Activated CD4-positive, alpha-beta T cell treated with anti-CD3 and anti-CD28 coated beads for 4 hours (primary cell): ENCODE measurements at places on chromosomes 12 and 14.

DNA sequence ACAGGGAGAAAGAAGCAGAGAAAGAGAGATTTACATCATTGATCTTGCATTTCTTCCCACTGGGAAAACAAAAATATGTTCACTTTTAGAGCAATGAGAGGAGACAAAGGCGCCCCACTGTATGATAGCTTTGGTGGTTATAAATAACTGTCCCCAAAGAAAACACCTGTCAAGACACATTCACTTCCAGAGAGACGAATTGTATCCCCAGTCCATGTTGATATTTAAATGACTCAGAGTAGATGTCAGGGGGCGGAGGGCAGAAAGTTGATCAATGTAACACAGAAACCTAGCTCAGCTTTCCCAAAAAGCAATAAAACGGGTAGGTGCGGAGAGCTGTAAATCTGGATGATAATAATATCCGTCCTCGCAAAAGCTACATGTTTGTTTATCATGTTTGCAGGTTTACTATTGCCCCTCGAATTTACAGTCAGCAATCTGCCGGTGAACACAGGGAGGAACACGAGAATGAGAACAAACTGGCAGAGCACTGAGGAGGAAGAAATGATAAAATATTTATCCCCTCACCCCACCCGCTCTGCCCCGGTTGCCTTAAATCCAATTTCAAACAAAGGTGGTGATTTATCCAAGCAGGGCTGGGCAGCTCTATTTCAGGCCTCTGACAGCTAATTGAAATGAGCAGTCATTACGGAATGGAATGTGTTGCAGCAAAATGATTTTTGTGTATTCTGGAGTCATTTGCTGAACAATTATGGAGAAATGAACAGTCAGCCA, 84.4 kb downstream of the CMKLR1 start:
- DNase-seq: no peak

- DNase-seq: peak; percentile 31
Observed at GRCh38 chr12:94140556-94140955, 7.8 kb upstream of the PLXNC1 start.

DNA sequence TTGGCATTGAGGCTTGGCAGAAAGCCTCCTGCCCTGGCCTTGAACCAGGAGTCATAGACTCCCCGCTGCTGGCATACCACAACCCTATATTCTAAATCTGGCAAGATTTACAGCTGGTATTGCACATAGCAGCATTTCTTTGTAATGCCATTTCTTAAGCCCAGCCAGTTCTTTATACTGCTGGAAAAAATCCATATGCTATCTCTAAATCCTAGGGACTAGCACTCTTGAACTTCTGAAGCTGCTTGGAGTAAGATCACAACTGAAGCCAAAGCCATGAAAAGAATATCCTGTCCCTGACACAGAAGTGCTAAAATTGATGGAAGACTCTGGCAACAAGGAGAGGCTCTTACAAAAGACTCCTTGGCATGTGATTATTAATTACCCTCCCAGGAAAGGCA, 89.3 kb downstream of the KCNC2 start:
- no peak for DNase-seq

GRCh38 chr12:53868511-53868986, 70.1 kb upstream of the HOXC13 start:
- no peak for DNase-seq

GRCh38 chr12:72464471-72464870, 192.3 kb downstream of the TRHDE start:
- no peak for DNase-seq

GRCh38 chr14:92785667-92786426, 8.3 kb upstream of the GOLGA5 start:
- DNase-seq: no peak

GRCh38 chr12:4448371-4448940, 2.8 kb upstream of the FGF6 start:
- DNase-seq: no peak

DNA sequence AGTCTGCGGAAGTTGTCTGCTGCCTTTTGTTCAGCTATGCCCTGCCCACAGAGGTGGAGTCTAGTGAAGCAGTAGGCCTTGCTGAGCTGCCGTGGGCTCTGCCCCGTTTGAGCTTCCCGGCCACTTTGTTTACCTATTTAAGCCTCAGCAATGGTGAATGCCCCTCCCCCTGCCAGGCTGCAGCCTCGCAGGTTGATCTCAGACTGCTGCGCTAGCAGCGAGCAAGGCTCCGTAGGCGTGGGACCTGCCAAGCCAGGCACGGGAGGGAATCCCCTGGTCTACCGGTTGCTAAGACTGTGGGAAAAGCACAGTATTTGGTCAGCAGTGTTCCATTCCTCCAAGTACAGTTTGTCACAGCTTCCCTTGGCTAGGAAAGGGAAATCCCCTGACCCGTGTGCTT, 143.6 kb downstream of the DYRK2 start:
- peak; percentile 4 for DNase-seq

- DNase-seq: no peak
Observed at GRCh38 chr12:132103542-132104308, 40.4 kb downstream of the DDX51 start.

DNA sequence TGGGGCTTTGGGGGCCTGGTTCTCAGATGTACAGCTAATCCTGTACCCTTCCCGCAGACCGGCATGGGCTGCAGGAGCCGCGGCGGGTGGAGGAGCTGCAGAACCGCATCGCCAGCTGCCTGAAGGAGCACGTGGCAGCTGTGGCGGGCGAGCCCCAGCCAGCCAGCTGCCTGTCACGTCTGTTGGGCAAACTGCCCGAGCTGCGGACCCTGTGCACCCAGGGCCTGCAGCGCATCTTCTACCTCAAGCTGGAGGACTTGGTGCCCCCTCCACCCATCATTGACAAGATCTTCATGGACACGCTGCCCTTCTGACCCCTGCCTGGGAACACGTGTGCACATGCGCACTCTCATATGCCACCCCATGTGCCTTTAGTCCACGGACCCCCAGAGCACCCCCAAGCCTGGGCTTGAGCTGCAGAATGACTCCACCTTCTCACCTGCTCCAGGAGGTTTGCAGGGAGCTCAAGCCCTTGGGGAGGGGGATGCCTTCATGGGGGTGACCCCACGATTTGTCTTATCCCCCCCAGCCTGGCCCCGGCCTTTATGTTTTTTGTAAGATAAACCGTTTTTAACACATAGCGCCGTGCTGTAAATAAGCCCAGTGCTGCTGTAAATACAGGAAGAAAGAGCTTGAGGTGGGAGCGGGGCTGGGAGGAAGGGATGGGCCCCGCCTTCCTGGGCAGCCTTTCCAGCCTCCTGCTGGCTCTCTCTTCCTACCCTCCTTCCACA, 7.6 kb downstream of the NR4A1 start:
- DNase-seq: no peak

DNA sequence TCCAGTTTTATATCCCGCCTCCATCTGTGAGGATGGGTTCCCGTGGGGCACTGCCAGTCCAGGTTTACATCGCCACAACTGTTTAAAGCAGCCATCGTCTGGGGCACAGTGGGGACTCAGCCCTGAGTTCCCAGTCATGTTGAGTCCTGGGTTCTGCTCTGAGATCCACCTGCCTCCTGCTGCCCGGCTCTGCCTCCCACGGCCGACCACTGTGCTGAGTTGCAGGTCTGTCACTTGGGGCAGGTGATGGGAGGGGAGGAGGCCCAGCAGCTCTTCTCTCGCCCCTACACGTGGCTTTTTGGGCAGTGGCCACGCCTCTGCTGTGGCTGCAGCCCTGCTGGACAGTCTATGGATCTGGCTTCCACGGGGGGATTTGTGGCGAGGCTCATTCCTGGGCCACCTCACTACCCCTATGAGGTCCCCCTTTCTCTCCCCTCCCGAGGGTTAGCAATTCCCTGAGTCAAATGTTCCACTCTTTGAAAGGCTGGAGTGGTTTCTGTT, 143.0 kb downstream of the ADGRD1 start:
- DNase-seq: no peak

DNA sequence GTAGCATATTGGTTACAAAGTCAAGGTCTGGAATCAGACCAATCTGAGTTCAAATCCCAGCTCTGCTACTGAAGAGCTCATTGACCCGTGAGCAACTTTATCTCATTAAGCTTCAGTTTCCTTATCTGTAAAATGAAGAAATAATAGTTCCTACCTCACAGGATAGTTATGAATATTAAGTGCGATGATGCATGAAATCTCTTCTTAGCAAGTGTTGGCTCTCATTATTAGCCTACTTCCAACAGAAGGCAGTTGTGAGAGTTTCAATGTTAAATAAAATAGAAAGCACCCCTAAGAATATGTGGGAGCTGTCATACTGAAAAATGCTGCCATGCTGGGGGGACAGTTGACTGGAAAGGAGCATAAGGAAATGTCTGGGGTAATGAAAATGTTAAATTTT, 39.0 kb upstream of the ITPR2 start:
- no peak for DNase-seq

GRCh38 chr12:2292560-2292959, 239.8 kb downstream of the CACNA1C start:
- no peak for DNase-seq

DNA sequence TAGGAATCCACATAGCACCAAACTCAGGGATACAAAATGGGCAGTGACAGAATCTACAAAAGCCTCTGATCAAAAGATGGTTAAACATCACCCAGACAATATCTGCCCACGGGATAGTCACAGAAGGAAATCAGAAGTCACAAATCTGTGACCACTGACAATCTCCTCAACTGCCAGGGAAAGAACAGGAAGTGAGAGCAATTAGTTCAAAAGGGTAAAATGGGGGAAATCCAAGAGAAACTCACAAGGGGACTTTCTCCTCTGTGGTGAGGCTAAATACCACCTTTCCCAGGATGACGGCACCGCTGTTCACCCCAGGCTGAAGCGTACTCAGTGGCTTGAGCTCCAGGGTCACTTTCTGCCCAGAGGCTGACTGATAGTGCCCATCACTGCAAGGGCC, 10.7 kb downstream of the TTC5 start:
- no peak for DNase-seq

GRCh38 chr12:44295958-44296623, 460.2 kb downstream of the TMEM117 start:
- no peak for DNase-seq

DNA sequence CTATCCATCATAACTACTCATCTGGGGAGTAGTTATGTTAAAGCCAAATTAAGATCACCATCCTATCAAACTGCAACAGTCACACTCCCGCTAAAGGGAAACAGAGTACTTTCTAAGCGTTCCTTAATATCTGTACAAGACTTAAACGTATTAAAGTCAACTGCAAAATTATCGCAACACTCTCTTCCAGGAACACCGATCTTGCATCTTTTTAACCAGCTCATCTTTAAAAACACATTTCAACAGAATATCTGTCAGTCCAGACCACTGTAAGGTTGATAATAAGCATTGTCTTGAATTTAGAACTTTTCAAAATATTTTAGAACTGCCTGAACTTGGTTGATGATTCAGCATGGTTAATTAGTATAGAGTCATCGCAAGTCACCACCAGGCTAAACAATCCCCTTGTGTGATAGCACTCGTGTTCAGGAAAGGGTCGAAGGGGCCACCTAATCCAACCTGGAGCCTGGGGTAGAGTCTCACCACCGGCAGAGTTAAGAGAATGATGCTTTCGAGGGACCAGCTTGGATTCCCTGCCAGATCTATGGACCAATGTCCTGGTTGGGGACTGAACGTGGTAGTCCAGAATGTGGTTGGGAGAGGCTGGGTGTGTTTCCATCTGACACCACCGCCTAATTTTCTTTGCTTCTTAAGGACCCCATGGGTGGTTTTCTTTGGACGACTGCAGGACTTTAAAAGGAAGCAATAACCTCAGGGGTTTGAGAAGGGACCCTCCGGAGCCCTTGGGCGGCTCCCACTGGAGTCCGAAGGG, 890 bp downstream of the SPTLC2 start:
- peak; percentile 7 for DNase-seq

DNA sequence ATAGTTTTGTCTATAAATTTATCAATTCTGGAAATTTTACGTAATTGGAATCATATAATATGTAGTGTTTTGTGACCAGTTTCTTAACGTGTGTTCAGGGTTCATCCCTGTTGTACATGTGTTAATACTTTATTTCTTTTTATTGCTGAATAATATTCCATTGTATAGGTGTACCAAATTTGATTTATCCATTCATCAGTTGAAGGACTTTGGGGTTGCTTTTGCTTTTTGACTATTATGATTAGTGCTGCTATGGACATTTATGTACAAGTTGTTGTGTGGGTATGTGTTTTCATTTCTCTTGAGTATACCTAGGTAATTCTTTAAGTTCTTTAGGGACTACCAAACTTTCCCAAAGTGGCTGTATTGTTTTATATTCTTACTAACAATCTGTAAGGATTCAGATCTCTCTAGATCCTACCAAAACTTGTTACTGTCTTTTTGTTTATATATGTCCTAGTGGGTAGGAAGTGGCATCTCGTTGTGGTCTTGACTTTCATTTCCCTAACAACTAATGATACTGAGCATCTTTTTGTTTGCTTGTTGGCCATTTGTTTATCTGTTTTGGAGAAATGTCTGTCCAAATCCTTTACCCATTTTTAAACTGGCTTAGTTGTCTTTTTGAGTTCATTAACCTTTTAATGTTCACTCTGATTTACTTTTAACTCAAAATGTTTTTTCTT, 14.9 kb downstream of the VRK1 start:
- no peak for DNase-seq

GRCh38 chr12:115320967-115321366, 637.0 kb upstream of the TBX3 start:
- DNase-seq: no peak

- DNase-seq: peak; percentile 88
Observed at GRCh38 chr12:75511116-75512048, at the start of gene KRR1. KRR1 (minus strand) TSS chr12:75511609; CDS start chr12:75511597, 12 bp downstream.

GRCh38 chr12:6068227-6068626, 56.2 kb downstream of the VWF start:
- no peak for DNase-seq

DNA sequence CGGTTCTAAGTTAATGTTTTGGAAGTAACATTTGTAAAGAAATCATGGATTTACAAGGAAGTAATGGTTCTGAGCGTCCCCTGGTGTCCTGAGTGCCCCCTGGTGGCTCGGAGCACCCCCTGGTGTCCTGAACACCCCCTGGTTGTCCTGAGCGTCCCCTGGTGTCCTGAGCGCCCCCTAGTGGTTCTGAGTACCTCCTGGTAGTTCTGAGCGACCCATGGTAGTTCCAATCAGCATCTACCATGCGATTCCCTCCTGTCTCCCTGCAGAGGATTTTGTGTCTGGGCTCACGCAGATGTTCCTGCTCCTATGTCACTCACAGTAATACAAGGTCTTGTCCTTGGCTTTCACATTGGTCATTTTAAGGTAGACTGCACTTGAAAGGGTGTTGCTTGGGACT, 1352.9 kb downstream of the TMEM121 start:
- peak; percentile 43 for DNase-seq

DNA sequence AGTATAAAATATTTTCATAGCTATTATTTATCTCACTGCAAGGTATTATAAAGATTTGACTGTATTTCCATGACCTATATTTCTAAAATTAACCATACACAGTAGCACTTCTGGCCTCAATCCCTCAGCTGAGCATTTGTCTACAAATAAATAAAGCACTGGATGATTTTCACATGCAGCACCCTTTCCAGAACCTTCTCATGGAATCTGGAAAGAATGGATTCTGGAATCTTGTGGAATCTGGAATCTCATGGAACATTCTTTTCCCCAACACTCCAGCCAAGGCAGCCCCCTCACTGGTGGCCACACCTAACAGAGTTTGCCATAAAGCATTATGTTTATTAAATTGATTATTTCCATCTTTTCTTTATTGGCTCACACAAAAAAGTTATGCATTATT, 199.2 kb downstream of the MSRB3 start:
- no peak for DNase-seq

GRCh38 chr12:46049665-46050064, 59.3 kb upstream of the SCAF11 start:
- DNase-seq: no peak

GRCh38 chr14:96470331-96470730, 31.9 kb upstream of the PAPOLA start:
- DNase-seq: no peak

GRCh38 chr14:66045572-66046021, 440.6 kb upstream of the CCDC196 start:
- DNase-seq: no peak
